ENCODE measurements at places on chromosomes 2 and 18.

DNA sequence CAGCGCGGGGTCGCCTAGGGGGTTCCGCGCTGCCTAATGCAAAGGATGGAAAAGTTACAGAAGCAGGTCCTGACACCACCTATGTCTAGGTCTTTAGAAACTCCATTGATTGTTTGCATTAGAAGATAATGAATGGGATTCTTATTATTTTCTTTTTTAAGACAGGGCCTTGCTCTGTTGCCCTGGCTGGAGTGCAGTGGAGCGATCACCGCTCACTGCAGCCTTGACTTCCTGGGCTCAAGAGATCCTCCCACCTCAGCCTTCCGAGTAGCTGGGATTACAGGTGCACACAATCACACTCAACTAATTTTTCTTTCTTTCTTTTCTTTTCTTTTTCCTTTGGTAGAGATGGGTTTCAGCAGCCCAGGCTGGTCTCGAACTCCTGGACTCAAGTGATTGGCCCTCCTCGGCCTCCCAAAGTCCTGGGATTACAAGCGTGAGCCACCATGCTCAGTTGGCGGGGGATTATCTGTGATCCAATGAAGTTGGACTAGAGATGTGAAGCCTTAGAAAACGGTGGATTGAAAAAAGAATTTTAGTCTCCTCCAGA lies 761 bp upstream of the IDH1 start:
- no peak for DNase-seq

DNA sequence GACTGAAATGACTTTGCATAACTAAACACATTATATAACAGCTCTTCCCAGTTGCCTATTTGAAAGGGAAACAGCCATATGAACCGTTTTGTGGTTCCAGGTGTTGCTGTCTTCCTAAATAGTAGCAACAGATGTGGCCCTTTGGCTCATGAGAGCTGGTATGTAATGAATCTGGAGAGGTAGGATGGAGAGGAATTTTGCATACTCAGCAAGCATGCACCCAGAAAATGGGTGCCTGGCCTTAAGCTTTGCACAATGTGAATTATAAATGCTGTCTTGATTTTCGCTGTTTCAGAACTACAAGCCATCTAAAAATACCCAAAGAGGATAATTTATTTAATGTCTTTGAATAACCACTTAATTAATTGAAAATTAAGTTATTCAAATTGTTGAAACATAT lies 15.6 kb upstream of the ERBB4 start:
- no peak for DNase-seq

GRCh38 chr2:74554820-74555531 lies 456 bp downstream of the DOK1 start:
- DNase-seq: peak; percentile 31

- no peak for DNase-seq
These were observed 48.2 kb upstream of the TAF1B start for GRCh38 chr2:9795071-9795470.

GRCh38 chr2:241161646-241162281 lies 11.5 kb downstream of the PPP1R7 start:
- peak; percentile 99 for DNase-seq

DNA sequence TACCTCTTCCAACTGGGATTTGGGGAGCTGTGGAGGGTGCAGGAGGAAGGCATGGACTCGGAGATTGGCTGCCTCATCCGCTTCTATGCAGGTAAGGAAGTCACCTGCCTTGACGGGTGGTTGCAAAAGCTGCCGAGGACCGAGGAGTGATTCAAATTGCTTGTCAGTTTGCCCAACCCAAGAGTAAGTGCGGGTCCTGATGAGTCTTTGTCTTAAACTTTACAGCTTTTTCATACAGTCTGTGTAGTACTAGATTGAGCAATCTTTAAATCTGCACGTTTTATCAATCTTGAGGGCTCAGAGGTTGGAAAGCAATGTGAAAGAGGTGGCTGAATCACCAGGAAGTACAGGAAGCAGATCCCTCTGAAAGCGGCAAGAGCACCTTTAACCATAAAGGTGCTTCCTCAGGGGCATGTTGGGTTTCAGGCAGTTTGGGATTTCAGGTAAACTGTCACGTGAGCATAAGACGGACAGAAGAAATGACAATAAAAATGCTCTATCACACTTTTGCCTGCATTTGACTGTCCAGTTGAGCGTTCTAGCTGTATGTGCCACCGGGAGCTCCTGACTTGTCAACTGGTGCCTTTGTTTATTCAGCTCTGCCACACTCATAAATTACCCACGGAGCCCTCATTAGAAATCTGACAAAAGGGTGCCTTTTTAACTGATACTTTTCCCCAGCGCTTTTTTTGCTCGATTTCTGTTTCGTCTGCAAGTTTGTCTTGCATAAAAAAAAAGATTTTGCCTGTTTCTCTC lies 2.0 kb downstream of the PHLPP1 start:
- DNase-seq: peak; percentile 38

All from fibroblast of gingiva (primary cell).